ENCODE measurements at places on chromosomes 12 and 14. TPM values are rescaled to one million over a fixed set of nuclear protein-coding genes. Genes with fewer than 3 reads are reported as not detected.
A peak's percentile ranks its signal among the peaks of the same experiment; 100 is the strongest.

DNA sequence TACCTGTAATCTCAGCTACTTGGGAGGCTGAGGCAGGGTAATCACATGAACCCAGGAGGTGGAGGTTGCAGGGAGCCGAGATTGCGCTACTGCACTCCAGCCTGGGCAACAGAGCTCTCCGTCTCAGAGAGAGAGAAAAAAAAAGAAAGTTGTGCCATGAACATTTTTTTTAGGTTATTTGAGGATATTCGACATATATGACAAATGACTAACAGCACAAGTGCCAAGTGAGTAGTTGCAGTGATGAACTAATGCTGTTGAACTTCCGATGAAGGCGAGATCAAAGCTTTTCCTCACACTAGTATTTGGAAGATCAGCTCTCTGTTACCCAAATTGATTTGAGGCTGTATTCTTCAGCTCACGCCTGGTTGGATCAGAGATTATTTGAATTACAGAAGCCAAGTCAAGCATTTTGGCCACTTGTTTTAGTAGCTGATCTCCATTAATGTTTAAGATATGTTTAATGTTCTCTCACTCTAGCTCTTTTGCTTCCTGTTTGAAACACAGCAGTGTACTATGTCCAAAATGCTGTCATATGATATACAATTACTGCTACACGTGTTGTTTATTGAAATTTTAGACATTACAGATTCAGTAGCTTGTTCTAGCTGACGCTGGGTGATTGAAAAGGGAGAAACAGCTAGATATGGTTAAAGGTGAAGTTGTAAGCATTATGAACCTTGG lies 43.4 kb downstream of the WDR20 start:
- H3K27ac ChIP-seq, result no peak overlapping the region
- no peak for DNase-seq
- H3K4me3 ChIP-seq, result no peak overlapping the region
- H3K4me1 ChIP-seq, result peaks cover 4% of the 10 kb centered on the region

OR6C4 gene
- total RNA-seq, result not detected

- no peak for DNase-seq
- no peaks in the 10 kb centered on the region for H3K4me1 ChIP-seq
- H3K4me3 ChIP-seq, result no peak overlapping the region
- H3K27me3 ChIP-seq, result no peaks in the 10 kb centered on the region
- no peaks in the 10 kb centered on the region for H3K36me3 ChIP-seq
These were observed 705.8 kb downstream of the C12orf50 start for GRCh38 chr12:87323369-87323768.

DNA sequence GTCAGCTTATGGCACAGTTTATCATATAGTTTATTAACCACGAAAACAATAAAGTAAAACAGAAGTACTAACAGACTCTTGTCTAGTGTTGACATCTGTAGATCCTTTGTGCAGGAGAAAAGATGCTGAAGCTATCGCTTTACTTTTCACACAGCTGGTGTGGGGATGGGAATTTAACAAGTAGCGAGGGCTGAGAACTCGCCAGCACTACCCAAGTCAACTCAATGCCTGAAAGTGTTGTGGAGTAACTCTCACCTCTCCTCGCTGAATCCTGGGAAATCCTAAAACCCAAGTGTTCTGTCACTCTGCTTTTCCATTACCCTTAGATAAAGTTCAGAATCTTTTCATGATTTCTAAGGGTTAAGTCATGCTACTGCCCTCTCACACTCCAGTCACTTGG lies 264.2 kb downstream of the BMP4 start:
- no peaks in the 10 kb centered on the region for H3K4me1 ChIP-seq
- no peak for DNase-seq
- H3K27ac ChIP-seq, result no peak overlapping the region
- no peaks in the 10 kb centered on the region for H3K36me3 ChIP-seq
- no peaks in the 10 kb centered on the region for H3K27me3 ChIP-seq

TTC7B gene
- 48.3 TPM for total RNA-seq

RND1 gene
- 1.0 TPM for total RNA-seq

DNA sequence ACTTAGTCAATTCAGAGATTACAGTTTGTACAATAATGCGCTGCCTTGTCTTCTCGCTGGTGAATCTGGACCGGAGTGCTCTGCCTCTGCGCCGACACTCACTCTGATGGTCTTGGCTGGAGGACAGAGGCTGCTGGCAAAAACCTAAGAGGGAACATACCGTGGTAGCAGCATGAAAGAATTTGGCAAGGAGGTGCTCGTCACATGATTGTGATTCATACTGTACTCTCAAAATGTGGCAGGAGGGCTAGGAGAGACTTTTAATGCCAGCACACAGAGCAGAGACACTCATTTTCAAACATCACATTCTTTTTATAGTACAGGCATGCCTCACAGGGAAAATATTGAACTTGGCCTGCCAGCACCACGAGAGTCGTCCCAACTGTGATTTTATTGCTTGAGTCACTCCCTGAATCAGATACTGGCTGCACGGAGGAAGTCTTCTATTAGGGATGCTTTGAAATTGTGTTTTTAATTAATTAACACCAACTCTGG lies 67.8 kb downstream of the HMGA2 start:
- no peaks in the 10 kb centered on the region for H3K27me3 ChIP-seq
- no peak overlapping the region for H3K27ac ChIP-seq
- peaks cover 26% of the 10 kb centered on the region for H3K4me1 ChIP-seq
- peak overlapping the region; percentile 24 for H3K4me3 ChIP-seq

GRCh38 chr12:104529130-104529874 lies 72.6 kb downstream of the CHST11 start:
- no peaks in the 10 kb centered on the region for H3K27me3 ChIP-seq
- H3K27ac ChIP-seq, result no peak overlapping the region
- no peak for DNase-seq
- no peaks in the 10 kb centered on the region for H3K36me3 ChIP-seq

AP5M1 gene
- total RNA-seq, result 49.4 TPM

DNA sequence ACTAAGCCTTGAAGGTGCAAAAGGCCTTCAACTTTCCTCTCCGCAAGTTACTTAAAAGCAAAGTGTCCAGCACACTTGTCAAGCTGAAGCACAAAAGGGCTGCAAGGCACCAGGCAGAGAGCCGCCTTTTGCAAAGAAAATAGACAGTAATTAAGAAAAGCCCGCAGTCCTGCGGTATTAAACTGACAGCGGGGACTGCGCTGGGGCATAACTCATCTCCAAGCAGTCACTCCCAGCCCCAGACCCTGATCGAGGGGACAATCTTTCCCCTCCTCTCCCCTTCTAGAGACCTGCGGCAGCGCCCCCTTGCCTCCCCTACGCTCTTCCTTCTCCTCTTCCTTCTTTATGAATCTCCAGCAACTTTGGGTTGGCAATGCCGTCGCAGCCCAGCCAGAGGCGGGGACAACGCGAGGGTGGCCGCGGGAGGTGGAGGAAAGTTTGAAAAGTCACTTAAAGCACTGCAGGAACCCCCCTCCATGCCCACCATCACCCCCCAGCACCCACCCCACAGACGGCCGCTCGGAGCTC lies 200.9 kb upstream of the CAND1 start:
- peak overlapping the region; percentile 56 for H3K4me3 ChIP-seq
- H3K27me3 ChIP-seq, result no peaks in the 10 kb centered on the region
- H3K4me1 ChIP-seq, result no peaks in the 10 kb centered on the region
- no peaks in the 10 kb centered on the region for H3K36me3 ChIP-seq

DNA sequence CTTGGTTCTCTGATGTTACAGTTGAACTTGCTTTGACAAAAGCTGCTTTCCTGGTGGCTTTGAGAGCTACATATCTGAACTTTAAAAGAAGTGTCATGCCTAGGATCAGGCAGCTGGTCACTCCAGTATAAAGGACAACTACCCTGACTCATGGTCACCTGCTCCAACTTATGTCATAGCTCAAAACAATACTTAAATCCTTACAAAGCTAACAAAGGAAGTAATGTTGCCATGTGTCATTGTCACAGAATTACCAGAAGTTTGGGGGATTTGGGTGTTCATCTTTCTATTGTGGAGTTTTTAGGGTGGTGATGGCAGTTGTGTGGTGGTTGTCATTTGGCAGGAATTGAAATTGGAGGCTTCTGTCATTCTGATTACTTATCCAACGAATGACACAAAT lies 1.8 kb upstream of the TCP11L2 start:
- H3K4me3 ChIP-seq, result no peak overlapping the region
- no peak for DNase-seq
- peaks cover 4% of the 10 kb centered on the region for H3K4me1 ChIP-seq
- no peaks in the 10 kb centered on the region for H3K36me3 ChIP-seq

DNA sequence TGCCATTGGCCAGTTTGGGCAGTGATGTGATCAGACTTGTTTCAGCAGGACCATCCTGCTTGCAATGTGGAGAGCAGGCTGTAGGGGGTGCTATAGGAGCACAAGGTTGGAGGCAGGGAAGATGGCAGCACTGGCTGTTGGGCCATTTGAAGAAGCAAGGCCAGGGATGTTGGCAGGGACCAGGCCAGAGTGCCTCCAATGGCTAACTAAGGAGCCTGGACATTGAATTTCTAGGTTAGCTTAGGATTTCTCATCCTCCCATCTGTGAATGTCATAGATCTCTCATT lies 23.5 kb downstream of the FGF23 start:
- no peaks in the 10 kb centered on the region for H3K27me3 ChIP-seq
- no peak for DNase-seq
- no peaks in the 10 kb centered on the region for H3K4me1 ChIP-seq
- H3K4me3 ChIP-seq, result no peak overlapping the region

- no peaks in the 10 kb centered on the region for H3K4me1 ChIP-seq
- H3K27me3 ChIP-seq, result no peaks in the 10 kb centered on the region
- no peak overlapping the region for H3K27ac ChIP-seq
- DNase-seq, result no peak
- no peaks in the 10 kb centered on the region for H3K36me3 ChIP-seq
These were observed 1183.7 kb upstream of the TMEM132C start for GRCh38 chr12:127083008-127083949.

GPR84 gene
- total RNA-seq, result 1.7 TPM

- no peak overlapping the region for H3K4me3 ChIP-seq
- DNase-seq, result no peak
- no peak overlapping the region for H3K27ac ChIP-seq
- H3K27me3 ChIP-seq, result no peaks in the 10 kb centered on the region
- H3K36me3 ChIP-seq, result no peaks in the 10 kb centered on the region
These were observed 22.4 kb upstream of the INF2 start for GRCh38 chr14:104666981-104667380.

ACTR6 gene
- total RNA-seq, result 29.2 TPM

DNA sequence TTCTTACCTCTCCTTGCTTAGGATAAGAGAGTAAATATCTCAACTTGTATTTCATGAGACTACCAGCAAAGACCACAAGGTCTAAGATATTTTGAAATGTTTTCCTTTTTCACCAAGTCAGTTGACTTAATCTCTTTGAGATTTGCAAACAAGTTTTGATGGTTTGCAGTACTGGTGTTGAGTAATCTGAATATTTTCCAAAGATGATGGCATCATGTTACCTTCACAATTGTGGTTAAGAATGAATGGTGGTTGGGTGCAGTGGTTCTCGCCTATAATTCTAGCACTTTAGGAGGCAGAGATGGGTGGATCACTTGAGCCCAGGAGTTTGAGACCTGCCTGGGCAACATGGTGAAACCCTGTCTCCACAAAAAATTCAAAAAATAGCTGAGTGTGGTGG lies 225.7 kb downstream of the TMTC2 start:
- no peak for DNase-seq
- H3K4me3 ChIP-seq, result no peak overlapping the region
- no peaks in the 10 kb centered on the region for H3K4me1 ChIP-seq
- H3K36me3 ChIP-seq, result no peaks in the 10 kb centered on the region

DNA sequence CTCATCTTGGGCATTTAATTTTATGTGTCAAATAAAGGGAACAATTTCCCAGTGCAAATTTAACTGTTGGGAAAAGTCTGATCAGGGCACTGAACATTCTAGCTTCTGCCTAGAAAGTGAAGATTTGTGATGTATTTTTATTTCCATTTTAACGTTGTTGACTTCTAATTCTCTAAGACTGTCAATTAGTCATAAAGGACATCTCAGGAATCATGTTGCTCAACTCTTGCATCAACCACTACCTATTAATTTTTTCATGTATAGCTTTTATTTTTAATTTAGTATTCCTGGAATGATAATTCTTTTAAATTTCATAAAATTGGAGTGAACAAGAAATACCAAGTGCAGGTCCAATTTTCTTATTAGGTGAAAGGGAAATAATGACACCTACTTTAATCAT lies 87.9 kb upstream of the METAP2 start:
- H3K36me3 ChIP-seq, result no peaks in the 10 kb centered on the region
- H3K27ac ChIP-seq, result no peak overlapping the region
- no peaks in the 10 kb centered on the region for H3K4me1 ChIP-seq
- H3K27me3 ChIP-seq, result no peaks in the 10 kb centered on the region
- DNase-seq, result no peak

DNA sequence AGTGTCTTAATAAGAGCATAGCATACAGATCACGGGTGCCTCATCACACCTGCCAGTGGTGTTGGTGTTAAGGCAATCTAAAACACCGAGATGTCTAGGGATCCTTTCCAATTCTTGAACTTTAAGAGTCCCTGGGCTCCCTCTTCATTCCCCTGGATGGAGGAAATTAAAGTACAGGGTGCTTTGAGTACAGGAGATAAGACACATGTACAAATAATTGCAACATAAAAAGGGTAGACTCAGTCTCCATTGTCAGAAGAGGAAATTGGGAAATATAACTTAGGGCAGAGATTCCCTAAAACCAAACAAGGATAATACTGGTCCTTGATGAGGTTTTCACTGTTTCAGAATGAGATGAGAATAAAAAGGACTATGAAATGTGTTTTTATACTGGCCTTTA lies 34.9 kb downstream of the SCFD1 start:
- DNase-seq, result no peak
- H3K4me3 ChIP-seq, result no peak overlapping the region
- H3K27me3 ChIP-seq, result no peaks in the 10 kb centered on the region
- no peaks in the 10 kb centered on the region for H3K4me1 ChIP-seq
- peaks cover 14% of the 10 kb centered on the region for H3K36me3 ChIP-seq

DNA sequence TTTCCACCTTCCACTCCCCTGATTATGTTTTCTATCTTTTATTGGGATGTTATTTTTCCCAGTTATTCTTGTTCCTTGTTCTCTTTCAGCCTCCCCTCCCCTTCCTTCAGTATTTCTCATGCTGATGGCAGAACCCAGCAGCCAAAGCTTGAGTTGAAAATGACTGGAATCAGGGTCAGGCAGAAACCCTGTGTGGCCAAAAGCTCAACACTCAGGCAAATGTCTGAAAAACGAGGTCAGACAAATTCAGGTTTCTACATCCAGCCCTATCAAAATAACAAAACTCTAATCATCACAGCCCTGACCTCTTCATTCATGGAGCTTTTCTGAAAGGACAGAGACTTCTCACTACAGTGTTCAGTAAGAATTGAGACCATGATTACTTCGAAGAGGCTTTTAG lies 134.6 kb downstream of the PTPRR start:
- no peak overlapping the region for H3K27ac ChIP-seq
- H3K4me1 ChIP-seq, result no peaks in the 10 kb centered on the region
- no peaks in the 10 kb centered on the region for H3K27me3 ChIP-seq
- no peak for DNase-seq
- no peak overlapping the region for H3K4me3 ChIP-seq
- H3K36me3 ChIP-seq, result no peaks in the 10 kb centered on the region

FOXN4 gene
- total RNA-seq, result not detected

- DNase-seq, result no peak
- H3K4me3 ChIP-seq, result no peak overlapping the region
- no peak overlapping the region for H3K27ac ChIP-seq
- no peaks in the 10 kb centered on the region for H3K36me3 ChIP-seq
These were observed 10.1 kb upstream of the TMCC3 start for GRCh38 chr12:94660436-94660835.

Data from kidney (tissue), 22 donors.